Stimulated activated CD4-positive, alpha-beta T cell treated with anti-CD3 and anti-CD28 coated beads, Interleukin-2, amount 100 ng/mL, for 4 hours (primary cell): ENCODE measurements at places on chromosomes 5 and 9.
A peak's percentile ranks its signal among the peaks of the same experiment; 100 is the strongest.

- no peak for DNase-seq
Observed at GRCh38 chr5:35333366-35333765, 103.1 kb upstream of the PRLR start.

- DNase-seq: no peak
Observed at GRCh38 chr5:167634432-167634831, 657.0 kb upstream of the WWC1 start.

DNA sequence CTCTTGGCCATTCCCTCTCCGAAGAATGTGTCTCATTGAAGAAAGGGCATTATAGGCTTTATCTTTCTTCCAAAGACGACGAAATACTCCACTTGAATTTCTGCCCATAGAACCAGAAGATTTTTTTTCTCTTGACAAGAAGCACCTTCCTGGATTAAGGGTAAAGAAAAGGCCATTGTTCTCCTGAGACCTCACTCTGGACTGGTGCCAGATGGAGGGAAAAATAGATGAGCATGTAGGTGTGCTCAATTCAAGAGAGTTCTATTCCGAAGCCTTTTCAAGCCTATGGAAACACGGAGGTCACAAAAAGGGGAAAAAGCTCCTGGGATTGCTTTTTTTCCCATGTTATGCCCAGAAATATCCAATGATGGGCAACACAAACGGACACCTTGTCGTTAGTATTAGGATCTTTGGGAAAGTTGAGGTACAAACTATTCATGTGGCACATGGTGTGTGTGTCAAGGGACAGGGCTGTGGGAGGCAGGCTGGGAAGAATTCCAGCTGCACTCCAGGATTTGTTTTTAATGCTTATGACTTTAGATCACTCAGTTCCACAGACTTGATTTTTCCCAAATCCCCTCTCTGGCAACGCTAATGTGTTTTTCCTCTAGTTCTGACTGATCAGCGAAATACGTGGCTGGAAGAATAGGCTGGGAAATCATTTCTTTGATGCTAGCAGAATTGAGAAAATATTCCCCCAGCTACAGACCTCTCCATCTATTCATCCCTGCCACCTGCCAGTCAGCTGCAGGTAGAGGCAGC, 89.9 kb downstream of the SIL1 start:
- DNase-seq: no peak

DNA sequence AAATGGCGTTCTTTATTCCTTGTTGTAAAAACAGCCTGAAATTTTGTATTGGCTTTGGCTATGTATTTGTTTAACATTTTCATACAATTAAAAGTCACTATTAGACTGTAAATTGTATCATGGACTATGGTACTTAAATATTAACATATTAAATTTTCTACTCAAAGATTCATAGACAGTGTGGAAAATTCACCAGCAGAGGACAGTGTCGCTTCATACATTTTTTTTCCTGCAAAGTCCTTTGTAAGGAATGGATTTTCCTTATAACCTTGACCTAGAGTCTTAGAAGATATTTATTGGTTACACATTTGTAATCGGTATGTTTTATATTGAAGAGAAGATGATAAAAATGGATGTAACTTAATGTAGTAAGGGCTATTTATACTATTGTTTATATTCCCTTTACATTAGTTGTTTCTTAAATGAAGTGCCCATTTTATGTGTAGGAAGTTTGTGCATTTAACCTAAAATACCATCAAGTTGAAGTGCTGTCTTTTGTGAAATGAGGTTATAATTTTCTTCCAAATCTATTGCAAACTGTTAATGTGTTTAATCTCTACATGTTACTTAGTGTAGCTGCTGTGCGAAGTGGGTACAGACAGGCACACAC, 150.1 kb downstream of the KDM4C start:
- no peak for DNase-seq

DNA sequence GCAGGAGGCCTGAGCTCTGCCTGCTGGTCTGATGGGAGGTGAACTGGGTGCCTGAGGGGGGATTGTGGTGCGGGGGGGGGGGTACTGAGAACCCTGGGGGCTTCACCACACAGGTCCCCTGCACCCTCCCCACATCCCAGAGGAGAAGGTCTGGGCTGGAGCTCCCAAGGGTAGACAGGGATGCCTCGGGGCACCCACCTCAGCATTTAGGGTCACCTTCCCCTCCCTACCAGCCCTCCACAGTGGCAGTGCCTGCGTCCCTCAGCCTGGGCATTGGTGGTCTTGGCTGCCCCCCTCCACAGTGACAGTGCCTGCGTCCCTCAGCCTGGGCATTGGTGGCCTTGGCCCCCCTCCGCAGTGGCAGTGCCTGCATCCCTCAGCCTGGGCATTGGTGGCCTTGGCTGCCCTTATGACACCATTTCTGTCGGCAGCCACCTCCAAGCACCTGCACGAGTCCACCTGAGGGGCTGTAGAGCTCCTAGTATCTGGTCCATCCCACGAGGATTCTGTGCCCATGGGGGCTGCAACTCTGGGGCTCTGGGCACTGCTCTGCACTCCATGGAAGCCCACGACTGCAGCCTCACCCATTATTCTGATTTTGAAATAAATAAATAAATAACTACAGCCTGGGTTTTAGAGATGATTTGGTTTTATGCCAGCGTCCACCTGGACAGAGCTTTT, 21.5 kb downstream of the NKD2 start:
- no peak for DNase-seq

DNA sequence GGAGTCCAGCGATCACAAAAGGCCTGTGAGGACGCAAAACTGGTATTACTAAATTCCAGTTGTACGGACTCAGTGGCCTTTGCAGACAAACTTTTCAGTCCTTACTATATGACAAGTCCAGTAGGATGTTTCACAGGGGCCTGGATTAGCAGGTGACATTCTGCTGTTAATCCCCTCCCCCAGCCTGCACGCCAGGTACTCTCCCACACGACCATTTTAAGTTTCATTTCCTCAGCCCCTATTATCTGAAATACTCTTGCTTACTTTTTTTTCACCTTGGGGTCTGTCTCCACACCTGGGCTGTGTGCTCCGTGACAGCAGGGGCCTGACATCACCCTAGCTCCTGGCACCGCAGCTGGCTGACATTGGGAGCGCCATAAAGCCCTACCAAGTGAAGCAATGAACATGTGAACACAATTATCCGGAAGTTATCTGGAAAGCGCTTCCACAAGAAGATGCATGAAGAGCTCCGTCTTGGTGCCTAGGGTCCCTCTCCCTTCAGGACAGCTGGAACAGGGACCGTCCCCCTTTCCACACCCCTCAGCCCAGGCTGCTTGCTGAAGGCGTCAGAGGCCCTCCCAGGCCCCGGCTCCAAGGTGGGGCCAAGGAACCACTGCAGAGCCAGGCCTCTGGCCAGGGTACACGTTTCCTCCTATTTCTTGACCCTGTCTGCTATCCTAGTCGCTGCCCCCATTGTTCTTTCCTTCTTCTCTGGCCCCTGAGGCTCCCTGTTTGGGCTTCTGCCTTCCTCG, 39.7 kb upstream of the ZNF622 start:
- no peak for DNase-seq

- no peak for DNase-seq
Observed at GRCh38 chr5:10505517-10506095, 58.3 kb upstream of the ANKRD33B start.

- no peak for DNase-seq
Observed at GRCh38 chr9:38229504-38230155, 160.6 kb upstream of the SHB start.

DNA sequence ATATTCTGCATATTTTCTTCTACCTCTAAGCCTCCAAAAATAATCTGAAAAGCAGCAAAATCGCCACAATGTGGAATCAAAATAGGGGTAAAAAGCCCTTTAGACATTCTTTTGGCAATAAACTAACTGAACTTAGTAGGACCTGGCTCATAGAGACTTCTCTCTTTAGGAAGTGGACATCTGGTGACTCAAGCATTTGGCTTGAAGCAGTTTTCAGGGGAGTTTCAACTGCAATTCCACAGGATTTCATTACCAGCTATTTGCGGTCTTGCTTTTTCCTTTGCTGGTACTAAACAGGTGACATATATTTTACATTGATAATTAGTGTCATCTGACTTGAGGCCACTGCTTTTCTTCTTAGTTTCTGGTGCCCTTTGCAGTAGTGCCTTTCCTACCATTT, 173.2 kb upstream of the FBN2 start:
- DNase-seq: no peak

DNA sequence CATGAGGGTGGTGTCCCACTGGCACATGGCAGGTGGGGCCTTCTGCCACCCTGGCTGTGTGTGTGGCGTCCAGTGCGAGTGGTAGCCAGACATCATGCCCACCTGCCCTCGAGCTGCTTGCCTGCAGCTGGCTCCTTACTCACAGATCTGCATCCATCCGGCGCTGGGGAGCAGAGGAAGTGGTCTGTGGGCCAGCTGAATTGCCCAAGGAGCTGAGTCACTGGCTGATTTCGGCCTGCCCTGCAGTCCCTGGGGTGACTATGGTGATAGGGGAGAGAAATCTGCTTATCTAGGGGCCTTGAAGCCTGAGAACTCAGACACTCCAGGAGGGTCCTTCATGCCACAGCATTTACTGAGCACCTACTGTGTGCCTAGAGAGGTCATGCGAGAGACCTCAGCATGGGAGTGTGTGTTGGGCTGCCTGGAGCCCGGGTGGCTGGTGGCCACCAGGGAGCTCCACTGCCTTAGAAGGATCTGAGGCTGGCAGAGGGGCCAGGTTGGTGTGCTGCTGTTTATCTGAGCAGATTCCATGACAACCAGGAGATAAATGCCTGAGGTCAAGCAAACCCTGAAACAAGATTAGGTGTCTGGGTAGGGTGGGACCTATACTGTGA, 57.1 kb downstream of the SLC22A5 start:
- DNase-seq: peak; percentile 30

DNA sequence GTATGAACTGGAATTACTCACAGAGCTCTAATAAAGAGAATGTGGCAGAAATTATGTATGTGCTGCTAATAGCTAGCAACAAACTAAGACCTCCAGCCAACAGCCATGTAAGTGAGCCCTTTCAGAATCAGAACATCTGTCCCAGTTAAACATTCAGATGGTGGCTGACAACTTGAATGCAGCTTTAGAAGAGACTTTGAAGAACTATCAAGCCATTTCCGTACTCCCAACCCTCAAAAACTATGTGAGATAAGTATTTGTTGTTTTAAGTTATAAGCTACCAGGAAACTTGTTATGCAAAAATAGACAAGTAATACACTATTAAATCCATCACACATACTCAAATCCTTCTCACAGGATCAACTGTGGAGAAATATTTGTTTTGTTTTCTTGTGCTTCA, 205.2 kb upstream of the EDIL3 start:
- DNase-seq: no peak

DNA sequence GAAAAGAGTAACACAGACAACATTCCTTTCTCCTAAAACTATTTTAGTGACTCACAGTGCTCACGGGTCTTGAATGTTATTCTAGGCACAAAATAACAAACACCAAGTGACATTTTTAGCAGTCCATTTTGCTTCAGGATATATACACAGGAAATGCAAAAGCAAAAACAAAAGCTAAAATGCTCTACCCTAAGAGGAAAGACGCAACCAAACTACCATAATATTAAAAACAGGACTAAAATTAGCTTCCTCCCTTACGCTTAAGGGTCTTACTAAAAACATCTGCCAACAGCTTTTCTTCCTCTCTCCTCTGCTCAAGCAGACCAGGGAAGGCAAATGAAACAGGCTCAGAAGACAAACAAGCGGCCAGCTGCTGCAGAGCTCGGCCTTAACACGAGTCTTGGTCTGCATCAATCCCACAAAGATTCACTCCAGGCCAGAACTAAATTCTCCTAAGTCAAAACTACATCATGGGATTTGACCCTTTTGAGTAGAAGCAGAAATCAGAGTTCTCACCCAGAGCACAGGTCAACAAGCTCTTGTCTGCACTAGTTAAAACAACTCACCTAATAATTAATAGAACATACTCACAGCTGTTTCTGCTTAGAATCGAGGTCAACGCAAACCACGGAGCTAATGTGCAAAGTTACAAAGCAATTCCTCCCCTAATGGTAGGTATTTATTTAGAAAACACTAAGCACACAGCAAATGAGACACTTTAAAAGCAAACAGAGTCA, 62.3 kb downstream of the RAPGEF1 start:
- DNase-seq: no peak

DNA sequence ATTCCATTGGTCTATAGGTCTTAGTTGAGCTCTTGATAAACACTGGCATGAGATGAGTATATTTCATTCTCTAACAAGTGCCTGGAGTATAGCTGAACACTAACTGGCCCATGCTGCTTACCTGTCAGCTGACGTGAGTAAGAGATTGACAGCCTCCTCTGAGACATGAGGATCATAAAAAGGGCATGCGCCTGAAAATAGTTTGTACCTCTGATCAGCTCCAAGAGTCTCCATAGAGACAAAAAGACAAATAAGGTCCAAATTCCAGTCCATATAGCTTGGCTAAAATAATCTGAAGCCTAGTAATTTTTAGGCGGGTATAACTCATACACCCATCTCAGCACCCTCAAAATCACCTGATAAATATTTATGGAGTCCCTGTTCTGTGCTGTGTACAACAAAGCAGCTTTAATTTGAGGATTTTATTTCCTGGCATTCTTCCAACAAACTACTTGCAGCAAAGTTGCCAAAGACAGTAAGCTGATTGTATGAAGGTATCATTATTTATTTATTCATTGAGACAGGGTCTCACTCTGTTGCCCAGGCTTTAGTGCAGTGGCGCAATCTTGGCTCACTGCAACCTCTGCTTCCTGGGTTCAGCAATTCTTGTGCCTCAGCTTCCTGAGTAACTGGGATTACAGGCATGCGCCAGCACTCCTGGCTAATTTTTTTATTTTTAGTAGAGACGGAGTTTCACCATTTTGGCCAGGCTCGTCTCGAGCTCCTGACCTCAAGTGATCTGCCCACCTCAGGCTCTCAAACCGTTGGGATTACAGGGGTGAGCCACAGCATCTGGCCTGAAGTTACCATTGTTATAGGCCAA, 16.2 kb upstream of the FSD1L start:
- no peak for DNase-seq

GRCh38 chr5:95861864-95862561, 39.5 kb upstream of the GLRX start:
- DNase-seq: peak; percentile 19

- no peak for DNase-seq
Observed at GRCh38 chr9:77455312-77455927, 192.7 kb downstream of the GNA14 start.

- DNase-seq: no peak
Observed at GRCh38 chr5:68303038-68303738, 87.6 kb downstream of the PIK3R1 start.

DNA sequence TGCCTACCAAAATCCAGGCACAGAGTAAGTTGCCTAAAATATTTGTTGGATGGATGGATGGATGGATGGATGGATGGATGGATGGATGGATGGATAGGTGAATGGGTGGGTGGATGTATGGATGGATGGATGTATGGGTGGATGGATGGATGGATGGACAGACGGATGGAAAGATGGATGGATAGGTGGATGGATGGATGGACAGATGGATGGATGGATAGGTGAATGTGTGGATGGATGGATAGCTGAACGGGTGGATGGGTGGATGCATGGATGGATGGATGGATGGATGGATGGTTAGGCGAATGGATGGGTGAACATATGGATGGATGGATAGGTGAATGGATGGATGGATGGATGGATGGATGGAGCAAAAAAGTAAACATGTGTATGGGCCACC, 131.9 kb downstream of the GABBR2 start:
- no peak for DNase-seq

GRCh38 chr5:78964889-78965288, 20.2 kb downstream of the ARSB start:
- no peak for DNase-seq
